MM.1S (cell line): ENCODE measurements at places on chromosomes 2 and 18.
A peak's percentile ranks its signal among the peaks of the same experiment; 100 is the strongest.

DNA sequence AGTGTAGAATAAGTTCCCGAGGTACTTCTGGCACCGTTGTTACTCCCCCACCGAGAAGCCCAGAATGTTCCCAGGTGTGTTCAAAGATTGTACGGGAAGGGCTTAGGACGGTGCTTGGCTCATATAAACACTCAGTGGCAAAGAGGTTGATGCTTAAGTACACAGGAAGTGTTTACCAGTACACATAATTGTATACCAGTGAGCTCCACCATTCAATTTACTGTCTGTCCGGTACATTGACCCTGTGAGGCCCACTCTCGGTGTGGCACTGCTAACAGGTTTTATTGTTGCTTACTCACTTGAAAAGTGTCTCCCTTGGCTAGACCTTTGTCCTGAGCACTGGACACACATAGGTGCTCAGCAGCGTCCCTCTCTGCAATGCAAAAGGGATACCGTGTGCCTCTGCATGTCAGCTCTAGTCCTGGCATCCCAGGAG is 191.0 kb downstream of the NEDD4L start:
- DNase-seq = no peak

DNA sequence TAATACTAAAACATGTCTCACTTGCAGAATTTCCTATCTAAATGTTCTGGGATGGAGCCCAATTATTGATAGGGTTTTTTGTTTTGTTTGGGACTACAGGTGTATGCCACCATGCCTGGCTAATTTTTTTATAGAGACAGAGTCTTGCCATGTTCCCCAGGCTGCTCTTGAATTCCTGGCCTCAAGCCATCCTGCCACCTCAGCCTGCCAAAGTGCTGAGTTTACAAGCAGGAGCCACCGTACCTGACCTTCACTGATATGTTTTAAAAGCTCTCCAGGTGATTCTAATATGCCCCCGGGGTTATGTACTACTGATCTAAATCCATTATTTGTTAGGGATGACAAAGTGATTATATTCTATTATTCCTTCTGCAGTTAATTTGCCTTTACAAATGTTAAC is 2.2 kb downstream of the ELAC1 start:
- no peak for DNase-seq

DNA sequence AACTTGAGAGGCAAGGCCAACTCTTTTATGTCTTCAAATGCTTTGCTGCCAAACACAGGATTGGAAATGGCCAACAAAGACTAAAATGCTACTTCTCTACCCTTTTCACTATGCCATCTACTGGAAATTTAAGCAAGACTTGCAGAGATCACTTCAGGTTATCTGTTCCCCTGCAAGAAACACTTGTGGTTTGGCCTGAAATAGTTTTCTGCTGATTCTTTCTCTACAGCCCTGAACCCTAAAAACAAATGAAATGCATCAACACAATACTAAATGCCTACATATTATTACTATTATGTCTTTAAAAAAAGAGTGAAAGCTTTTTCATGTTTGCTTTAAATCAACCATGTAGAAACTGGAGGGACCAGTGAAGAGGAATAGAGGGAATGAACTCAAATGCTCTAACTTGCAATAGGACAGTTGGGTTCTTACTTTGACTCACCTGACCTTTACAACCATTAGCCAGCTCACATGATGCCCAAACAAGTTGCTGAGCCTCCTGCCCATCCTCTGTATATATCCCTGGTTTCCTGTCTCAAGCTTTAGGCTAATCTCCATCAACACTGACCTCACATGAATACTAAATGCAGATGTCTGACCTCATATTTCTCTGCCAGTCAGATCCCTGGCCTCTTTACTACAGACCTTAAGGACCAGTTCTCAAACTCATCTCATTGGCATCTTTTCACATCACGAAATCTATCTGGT is 17.5 kb upstream of the ADAM17 start:
- no peak for DNase-seq

- DNase-seq = no peak
These were observed 107.7 kb upstream of the MCFD2 start for GRCh38 chr2:47023332-47023731.

- no peak for DNase-seq
These were observed 84.4 kb upstream of the SRD5A2 start for GRCh38 chr2:31664949-31665724.

GRCh38 chr2:150977296-150977695 is 284.4 kb downstream of the RBM43 start:
- DNase-seq = no peak

DNA sequence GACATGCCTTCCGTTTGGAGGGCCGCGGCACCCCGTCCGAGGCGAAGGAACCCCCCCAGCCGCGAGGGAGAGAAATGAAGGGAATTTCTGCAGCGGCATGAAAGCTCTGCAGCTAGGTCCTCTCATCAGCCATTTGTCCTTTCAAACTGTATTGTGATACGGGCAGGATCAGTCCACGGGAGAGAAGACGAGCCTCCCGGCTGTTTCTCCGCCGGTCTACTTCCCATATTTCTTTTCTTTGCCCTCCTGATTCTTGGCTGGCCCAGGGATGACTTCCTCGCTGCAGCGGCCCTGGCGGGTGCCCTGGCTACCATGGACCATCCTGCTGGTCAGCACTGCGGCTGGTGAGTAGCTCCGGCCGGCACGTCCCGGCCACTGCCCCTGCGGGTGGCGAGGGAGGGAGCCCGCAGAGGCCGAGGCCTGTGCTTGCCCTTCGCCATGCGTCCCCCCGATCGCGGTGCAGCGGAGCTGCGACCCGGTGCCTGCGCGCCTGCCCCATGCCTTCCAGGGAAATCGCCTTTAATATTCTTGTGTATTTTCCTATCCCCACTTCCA is 1.2 kb downstream of the BMPR2 start:
- no peak for DNase-seq

GRCh38 chr18:48806551-48807261 is 144.1 kb downstream of the SMAD7 start:
- peak; percentile 76 for DNase-seq

DNA sequence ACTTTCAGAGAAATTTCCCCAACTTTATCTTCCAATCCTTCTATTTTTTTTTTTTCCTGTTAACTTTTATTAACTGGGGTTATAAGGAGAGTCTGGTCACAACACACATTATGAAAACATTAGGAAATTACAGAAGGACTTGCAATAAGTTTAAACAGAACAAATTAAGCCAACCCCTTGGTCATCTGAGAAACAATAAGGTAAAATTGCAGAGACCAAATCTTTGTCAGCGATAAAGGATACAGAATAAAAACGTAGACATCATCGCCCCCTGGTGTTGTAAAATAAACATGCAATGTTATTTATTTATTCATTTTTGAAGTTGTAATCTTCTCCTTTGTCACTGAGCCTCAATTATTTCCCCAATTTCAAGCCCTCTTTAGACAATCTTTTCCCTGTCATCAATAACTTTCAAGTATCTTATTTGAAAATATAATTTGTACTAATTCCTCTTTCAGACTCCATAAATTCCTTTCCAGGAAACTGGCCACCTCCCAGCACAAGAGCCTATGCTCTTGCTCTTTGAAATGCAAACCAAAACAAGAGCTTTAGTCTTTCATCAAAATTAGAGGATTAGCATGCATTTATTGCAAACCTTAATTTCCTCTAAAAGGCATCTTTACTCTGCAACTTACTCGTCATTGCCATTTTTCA is 19.5 kb downstream of the G6PC2 start:
- DNase-seq = peak; percentile 53

GRCh38 chr18:7844418-7844817 is 277.3 kb downstream of the PTPRM start:
- no peak for DNase-seq

DNA sequence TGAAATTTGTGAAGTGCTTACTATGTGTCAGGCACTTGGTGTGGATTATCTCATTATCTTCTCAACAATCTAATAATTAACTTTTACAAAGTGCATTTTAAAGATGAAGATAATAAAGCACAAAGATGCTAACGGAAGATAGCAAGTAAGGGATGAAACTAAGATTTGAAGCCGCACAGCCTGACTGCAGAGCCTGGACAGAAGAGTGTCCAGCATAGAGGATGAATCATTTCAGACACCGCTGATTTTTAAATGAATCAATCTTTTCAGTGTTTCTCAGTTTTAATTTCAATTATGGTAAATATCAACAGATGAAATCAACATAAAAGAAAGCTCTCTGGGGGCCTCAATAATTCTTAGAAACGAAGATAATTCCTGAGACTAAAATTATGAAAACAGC is 24.5 kb upstream of the STAM2 start:
- DNase-seq = no peak

DNA sequence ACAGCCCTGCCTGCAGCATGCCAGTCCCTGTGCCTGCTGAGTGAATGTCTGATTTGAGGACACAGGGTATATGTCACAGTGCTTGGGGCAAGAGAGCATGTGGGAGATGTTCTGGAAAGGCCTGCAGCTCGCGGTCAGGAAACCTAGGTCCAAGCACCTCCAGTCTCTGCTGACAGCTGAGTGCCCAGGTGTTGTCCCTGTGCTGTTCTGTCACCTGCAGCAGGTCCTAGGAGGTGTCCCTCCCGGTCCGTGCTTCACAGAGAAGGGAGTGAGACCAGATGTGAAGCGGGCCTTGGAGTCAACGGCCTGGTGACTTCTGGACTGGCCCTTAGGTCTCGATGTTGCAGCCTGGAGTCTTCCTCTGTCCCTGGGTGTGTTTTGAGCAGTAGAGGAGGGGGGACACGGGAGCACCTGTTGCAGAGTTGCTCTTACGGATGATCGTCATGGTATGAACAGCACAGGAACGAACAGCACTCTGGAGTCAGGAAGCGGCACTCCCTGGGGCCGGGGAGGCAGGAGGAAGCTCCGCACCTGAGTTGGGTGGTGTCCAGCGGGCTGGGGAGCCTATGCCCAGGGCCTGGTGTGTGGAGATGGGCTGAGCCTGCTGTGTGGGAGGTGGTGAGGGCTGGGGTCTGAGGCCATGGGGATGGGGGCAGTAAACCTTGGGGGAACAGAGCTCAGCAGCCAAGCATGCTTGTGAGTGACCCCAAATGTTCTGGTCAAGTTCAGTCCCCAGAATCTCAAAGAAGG is 21.6 kb upstream of the ARHGEF4 start:
- no peak for DNase-seq

- DNase-seq = no peak
These were observed 126.6 kb upstream of the CWC22 start for GRCh38 chr2:180133736-180134135.

- DNase-seq = no peak
These were observed 272.6 kb downstream of the NEDD4L start for GRCh38 chr18:58316396-58317342.

DNA sequence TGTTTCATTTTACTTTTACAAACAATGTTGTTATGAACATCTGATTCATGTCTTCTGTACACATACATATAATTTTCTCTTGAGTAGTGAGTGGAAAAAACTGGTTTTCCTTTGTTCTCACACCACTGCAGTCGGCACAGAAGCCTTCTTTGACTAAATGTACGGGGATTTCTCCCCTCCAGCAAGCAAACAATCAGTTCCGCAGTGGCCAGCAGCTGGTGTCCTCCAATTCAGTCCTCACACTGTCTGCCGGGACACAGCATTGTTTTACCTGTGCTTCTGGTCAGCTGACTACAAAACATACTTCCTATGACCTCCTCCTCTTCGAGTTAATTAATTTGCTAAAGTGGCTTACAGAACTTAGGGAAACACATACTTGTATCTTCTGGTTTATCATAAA is 202.8 kb downstream of the WDR7 start:
- no peak for DNase-seq

DNA sequence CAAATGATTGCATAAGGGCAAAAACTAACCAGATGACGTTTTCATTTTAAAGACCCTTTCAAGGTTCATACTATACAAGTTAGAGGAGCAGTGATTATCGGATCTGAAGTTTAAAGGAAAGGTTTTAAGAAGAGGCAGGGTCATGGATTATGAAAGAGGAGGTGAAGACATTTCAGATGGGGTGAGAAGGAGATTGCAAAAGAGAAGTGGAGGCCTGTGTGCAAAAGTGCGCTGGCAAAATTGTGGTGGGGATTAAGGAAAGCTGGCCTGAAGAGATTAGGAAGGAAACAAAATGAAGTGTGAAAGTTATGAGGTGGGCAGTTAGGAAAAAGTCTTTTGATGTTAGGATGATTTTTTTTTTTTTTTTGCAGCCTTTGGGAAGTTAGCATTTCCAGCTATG is 935.7 kb upstream of the FAM98A start:
- DNase-seq = no peak

DNA sequence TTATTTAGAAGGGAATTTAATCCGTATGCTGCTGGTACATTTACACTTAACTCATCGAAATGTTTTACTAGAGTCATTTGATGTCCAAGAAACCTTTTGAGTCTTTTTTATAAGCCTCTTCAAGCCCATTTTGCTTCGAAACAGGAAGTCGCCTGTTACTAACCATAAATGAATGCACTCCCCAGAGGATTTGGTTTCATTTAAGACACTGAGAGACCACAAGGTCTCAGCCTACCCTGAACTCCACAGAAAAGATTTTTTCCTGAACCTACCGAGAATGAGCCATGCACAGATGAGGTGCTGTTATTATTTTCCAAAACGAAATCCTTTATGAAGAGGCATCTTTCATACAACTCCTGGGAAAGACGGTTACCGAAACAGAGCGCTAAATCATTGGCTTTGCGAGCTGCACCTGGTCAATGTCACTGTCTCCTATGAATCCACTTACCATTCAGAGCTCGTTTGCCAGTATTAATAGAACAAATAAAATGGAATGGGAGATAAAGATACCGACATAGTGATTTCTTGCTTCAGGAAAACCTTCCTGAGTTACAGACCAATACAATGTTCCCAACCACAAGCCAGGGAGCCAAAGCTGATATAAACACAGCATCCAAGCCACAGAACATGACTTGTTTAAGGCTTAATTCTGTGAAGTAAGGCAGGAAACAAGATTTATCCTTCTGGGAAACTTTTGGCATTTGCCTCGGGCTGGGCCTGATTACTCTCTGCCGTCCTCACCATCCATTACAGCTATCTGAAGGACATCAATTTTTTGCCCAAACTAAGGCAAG is 382.1 kb downstream of the OSR1 start:
- DNase-seq = peak; percentile 26

- no peak for DNase-seq
These were observed 39.0 kb downstream of the COA5 start for GRCh38 chr2:98569197-98569793.

- no peak for DNase-seq
These were observed 128.9 kb downstream of the FIGN start for GRCh38 chr2:163606878-163607277.

DNA sequence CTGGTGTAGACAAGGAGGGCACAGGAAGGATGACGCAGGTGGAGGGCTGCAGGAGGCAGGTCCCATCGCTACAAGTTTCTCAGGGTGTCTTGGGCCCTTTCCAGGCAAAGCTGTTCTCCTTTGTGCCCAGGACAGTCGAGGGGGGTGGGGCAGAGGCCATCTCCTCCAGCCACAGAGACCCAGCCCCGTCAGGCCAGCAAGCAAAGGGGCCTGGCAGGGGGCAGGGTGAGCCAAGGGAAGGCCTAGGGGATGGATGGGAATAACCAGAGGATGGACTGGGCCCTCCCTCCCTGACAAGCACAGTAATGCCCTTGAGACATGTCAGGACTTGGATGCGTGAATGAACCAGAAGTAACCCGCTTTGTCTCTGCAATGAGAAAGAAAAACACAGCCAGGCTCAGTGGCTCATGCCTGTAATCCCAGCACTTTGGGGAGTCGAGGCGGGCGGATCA is 6.3 kb downstream of the TCF23 start:
- no peak for DNase-seq
